Activated CD4-positive, alpha-beta T cell treated with anti-CD3 and anti-CD28 coated beads, Interleukin-2, amount 50 U/mL, for 48 hours (primary cell): ENCODE measurements at places on chromosomes 13 and 19.

DNA sequence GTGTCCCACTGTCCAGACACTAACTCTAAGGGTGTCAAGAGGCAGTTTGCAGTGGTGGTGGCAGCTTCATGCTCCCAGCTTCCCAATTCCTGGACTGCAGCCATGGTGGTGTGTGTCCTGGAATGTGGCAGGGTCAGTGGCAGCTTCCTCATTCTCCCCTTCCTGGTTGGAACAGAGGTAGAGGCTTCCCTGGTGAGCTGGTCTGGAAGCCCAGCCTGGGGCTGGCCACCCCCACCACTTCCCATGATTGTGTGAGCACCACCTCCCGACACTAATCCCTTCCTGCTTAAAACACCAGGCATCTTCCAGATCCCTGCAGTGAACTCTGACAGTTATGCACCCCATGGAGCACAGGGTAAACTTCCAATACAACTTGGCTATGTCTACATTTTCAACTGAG lies 134.9 kb downstream of the RAP2A start:
- DNase-seq: no peak

- peak; percentile 73 for DNase-seq
Measured at GRCh38 chr19:2083174-2083854, 12.8 kb downstream of the MOB3A start.

DNA sequence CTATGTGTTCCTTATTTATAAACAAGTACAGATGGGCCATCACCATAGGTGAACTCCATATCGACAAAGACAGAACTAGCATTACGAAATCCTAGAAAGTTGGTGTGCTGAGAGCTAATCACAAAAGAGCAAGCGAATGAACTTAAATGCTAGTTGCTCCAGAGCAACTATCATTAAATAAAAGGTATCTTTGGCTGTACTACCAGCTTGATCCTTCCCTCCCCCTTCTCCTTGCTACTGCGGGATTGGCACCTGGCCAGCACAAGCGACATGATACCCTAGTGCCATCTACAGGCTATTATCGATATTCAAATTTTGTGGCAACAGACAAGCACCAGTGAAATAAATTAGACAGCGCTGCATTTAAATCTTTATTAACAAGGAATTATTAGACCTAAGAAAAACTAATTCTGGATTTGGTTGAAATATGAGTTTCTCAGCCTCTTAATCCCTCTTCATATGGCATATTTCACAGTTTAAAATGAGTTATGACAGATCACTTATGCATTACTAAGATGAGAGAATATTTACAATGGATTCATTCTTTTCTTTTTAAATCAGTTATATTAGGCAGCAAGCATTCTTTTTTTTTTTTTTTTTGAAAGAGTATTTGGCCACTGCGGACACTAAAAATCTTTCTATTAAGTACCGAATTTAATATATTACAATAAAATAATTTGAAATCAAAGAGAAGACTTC lies 5.8 kb downstream of the PCDH9 start:
- peak; percentile 44 for DNase-seq

DNA sequence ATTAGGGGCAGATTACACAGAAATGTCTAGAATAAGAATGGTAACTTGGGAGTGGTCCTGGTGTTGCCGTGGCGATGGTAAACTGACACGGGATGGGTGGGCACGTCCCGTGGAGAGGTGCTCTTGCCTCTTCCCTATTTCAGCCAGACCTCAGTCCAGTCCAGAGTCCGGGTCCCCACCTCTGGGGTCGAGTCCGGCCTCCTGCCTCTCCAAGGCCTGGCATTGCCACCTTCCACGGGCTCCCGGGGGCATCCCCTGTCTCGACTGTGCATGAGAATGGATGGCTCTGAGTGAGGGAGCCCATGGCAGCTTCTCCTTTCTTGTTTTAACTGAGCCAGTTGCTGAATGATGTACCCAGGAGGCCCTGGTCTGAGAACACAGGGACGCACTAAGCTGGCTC lies 142.3 kb downstream of the SOX1 start:
- no peak for DNase-seq

- DNase-seq: no peak
Measured at GRCh38 chr19:38055655-38056521, 148.9 kb downstream of the SIPA1L3 start.

- DNase-seq: no peak
Measured at GRCh38 chr19:53907193-53907581, 1.9 kb upstream of the CACNG7 start.

- no peak for DNase-seq
Measured at GRCh38 chr19:32349724-32350470, 4.5 kb downstream of the ZNF507 start.

GRCh38 chr19:58279042-58279924 lies 528 bp downstream of the ZNF8 start:
- DNase-seq: peak; percentile 68

DNA sequence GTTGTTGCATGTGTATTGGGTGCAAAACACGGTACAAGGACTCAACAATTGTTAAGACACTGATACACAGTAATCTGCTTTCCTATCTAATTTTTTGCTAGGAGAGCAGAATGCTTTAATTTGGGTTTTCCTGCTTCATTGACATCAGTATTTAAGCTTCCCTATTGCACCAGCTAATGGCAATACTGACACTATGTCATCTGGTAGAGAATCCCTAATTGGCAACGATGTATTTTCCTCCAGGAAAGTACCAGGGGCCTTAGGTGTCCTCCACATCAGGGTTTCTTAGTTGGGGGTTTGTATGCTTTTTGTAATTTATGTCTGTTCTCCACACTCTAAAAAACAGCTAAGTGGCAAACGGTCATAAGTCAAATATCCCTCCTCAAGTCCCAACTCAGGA lies 76.5 kb upstream of the FRY start:
- no peak for DNase-seq

DNA sequence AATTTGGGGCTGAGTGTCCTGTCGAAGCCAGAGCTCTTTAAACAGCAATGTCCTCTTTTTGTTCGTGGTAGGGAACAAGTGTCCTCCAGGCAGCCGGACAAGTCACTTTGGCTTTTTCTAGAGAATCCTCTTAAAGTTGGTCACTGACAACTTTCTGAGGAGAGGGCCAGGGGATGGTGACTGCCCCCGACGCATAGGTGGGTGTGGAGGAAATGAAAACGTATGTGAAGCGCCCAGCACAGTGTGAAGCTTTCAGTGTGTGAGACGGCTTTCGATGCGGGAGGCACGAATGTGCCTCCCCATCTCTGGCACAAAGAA lies 45.8 kb upstream of the ZNF536 start:
- DNase-seq: no peak

DNA sequence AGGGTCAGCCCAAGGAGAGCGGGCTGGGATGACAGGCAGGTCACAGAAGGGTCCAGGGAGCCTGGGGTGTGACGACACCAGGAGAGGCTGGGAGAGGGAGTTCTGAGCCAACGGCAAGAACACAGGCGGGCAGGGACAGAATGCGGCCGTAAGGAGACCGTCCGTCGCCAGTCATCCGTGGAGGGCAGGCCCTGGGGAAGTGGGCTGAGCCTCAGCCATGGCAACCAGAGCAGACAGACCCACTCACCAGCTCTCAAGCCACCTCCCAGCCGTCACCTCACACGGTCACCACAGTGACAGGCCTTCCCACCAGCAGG lies 3.7 kb upstream of the TMEM86B start:
- DNase-seq: no peak

- no peak for DNase-seq
Measured at GRCh38 chr19:34733266-34733745, 737 bp upstream of the ZNF181 start.

- no peak for DNase-seq
Measured at GRCh38 chr13:43180036-43180660, 156.8 kb downstream of the DNAJC15 start.

DNA sequence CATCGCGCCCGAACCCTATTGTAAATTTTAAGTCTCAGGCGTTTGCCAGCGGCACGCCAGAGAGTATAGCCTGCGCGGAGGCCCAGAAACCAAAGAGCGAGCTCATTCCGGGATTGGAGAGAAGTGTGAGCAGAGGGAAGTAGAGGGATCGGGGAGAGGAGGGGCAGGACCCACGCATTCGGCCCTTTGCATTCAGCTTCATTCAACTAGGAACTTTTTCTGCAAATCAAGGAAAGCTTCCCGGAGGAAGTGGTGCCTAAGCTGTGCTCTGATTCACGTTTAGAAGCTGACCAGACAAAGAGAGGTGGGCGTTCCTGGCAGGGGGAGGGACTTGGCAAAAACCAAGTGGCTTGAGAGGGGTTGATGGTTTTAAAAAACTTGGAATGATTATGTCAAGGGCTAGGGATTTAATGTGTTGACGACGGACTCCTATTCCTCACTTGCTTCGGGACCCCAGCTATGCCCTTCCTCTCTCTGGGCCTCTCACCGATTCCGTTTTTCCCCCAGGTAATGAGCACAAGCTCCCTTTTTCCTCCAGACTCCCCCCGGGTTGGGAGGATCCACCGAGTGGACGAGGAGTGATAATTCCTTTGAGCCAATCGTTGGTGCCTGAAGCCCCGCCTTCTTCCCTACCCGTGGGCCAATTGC lies 811 bp upstream of the PRMT1 start:
- DNase-seq: peak; percentile 79

- no peak for DNase-seq
Measured at GRCh38 chr13:84279166-84279565, 396.9 kb upstream of the SLITRK1 start.

DNA sequence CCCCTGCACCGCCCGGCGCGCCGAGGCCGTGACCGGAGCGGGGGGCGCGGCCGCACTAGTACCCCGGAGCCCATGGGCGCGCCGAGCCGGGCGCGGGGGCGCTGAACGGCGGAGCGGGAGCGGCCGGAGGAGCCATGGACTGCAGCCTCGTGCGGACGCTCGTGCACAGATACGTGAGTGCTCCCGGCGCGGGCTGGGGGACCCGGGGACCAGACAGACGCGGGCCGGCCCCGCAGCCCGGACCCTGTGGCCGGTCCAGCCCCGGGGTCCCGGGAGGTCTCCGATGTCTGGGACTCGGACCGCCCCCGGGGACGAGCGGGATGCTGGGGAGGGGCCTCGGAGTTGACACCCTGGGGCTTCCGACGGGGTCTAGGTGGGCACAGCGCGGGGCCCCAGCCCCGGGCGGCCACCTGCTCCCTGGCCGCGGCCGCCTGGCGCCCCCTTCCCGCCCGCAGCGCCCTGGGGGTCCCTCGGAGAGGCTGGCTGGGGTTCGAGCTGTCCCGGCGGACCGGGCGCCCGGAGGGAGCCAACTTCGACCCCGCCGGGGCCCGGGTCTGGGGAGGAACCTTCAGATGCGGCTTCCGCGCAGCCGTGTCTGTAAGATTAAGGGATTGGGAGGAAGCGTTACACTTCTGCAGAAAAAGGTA lies 568 bp downstream of the ATP11A start:
- DNase-seq: peak; percentile 44

- peak; percentile 75 for DNase-seq
Measured at GRCh38 chr19:14073261-14073924, 807 bp downstream of the MISP3 start.

- no peak for DNase-seq
Measured at GRCh38 chr13:25678398-25678797, 306.6 kb downstream of the ATP8A2 start.

GRCh38 chr13:40026741-40027140 lies 371.3 kb downstream of the COG6 start:
- peak; percentile 71 for DNase-seq

DNA sequence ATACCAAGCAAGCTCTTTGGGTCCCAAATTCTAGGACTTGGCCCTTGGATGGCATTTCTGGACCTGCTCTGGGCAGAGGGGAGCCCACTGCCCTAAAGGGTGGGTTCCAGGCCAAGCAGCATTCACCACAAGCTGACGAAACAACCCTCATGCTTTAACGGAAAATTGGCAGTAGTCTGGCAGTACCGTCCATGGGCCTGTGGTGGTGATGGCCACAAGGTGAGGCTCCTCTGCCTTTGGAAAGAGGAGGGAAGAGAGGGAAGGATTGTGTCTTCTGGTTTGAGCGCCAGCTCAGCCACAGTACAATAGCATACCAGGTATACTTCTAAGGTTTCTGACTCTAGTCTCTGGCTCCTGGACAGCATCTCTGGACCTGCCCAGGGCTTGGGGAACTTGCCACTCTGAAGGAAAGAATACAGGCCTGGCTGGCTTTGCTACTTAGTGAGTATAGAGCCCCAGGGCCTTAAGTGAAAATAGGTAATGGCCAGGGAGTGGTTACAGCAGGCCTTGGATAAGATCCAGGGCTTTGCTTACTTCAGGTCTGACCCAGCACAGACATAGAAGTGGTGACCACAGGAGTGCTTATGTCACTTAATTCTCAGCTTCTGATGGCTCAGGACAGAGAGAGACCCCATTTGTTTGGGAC lies 595.5 kb downstream of the LMO7 start:
- DNase-seq: no peak

GRCh38 chr19:17522988-17523872 lies 11.8 kb downstream of the PGLS start:
- DNase-seq: peak; percentile 70

GRCh38 chr19:56341948-56342347 lies 27.3 kb upstream of the ZSCAN5A start:
- no peak for DNase-seq

GRCh38 chr19:5240011-5240410 lies 100.6 kb downstream of the PTPRS start:
- no peak for DNase-seq

GRCh38 chr19:1062387-1063029 lies 4.5 kb upstream of the ARHGAP45 start:
- peak; percentile 61 for DNase-seq

GRCh38 chr19:32669310-32669709 lies 5.7 kb downstream of the ANKRD27 start:
- DNase-seq: no peak

DNA sequence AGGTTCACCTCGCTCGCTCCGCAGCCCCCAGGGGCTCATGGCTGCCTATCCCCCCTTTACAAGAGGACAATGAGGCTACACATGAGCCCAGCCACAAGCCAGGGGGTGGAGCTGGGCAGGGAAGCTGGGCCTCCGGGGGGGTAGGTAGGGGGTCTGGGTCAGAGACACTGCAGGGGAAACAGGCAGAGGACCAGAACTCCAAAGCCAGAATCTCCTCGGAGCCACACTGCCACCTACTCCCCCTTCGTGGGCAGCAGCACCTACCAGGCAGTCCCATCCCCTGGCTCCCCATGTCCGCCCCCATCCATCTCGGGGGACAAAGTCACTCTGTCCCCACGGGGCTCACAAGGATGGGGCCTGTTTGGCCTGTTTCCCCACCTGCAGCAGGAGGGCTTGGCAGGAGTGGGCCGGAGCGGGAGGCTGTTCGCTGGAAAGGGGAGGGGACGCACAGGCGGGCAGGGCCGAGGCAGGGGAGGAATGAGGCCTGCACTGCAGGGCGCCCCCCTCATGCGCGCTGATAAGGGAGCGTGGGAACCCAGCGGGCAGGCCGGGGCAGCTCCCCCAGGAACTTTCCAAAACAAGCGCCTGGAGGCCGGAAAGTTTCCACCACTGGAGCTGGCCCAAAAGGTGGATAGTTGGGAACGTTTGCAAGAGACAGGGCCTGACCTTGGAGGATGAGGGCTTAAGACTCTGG lies 545 bp upstream of the ISYNA1 start:
- DNase-seq: no peak

GRCh38 chr19:52662631-52663030 lies 24.5 kb upstream of the ZNF83 start:
- DNase-seq: no peak

GRCh38 chr19:585551-586110 lies 4.0 kb upstream of the HCN2 start:
- no peak for DNase-seq

GRCh38 chr19:6654347-6655310 lies 15.3 kb downstream of the TNFSF14 start:
- DNase-seq: peak; percentile 78

GRCh38 chr13:99585609-99586008 lies 84.3 kb downstream of the TM9SF2 start:
- no peak for DNase-seq
